Kidney (tissue), 22 donors: ENCODE measurements at places on chromosomes 11 and 22. TPM values are rescaled to one million over a fixed set of nuclear protein-coding genes. Genes with fewer than 3 reads are reported as not detected.

- H3K4me3 ChIP-seq, result no peak overlapping the region
- peaks cover 16% of the 10 kb centered on the region for H3K4me1 ChIP-seq
- H3K27ac ChIP-seq, result peak overlapping the region; percentile 63
- no peaks in the 10 kb centered on the region for H3K27me3 ChIP-seq
Measured at GRCh38 chr11:86978756-86979608, 23.8 kb upstream of the FZD4 start.

DNA sequence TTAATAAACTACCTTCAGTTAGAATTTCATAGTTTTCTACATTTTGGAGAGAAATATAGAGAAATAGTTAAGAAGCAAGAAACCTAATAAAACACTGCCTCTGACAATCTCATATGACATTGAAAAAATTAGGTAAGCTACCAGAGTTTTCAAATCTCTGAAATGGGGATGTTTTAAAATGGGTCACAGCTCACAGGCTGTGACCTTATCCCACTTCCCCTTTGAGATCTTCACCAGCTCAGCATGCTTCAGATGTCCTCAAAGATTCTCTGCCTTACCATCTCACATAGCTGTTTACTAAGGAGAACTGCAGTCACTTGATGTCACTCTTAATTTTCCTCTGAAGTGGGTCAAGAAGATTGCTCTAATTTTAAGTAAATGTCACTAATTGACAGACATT, 717.8 kb downstream of the JRKL start:
- H3K27ac ChIP-seq, result no peak overlapping the region
- no peaks in the 10 kb centered on the region for H3K27me3 ChIP-seq
- no peaks in the 10 kb centered on the region for H3K36me3 ChIP-seq
- H3K4me1 ChIP-seq, result no peaks in the 10 kb centered on the region
- H3K4me3 ChIP-seq, result no peak overlapping the region

- no peak overlapping the region for H3K27ac ChIP-seq
- H3K4me1 ChIP-seq, result no peaks in the 10 kb centered on the region
- H3K36me3 ChIP-seq, result peaks cover 9% of the 10 kb centered on the region
- no peak for DNase-seq
- no peak overlapping the region for H3K4me3 ChIP-seq
Measured at GRCh38 chr11:86274999-86275398, 27.0 kb upstream of the HIKESHI start.

DNA sequence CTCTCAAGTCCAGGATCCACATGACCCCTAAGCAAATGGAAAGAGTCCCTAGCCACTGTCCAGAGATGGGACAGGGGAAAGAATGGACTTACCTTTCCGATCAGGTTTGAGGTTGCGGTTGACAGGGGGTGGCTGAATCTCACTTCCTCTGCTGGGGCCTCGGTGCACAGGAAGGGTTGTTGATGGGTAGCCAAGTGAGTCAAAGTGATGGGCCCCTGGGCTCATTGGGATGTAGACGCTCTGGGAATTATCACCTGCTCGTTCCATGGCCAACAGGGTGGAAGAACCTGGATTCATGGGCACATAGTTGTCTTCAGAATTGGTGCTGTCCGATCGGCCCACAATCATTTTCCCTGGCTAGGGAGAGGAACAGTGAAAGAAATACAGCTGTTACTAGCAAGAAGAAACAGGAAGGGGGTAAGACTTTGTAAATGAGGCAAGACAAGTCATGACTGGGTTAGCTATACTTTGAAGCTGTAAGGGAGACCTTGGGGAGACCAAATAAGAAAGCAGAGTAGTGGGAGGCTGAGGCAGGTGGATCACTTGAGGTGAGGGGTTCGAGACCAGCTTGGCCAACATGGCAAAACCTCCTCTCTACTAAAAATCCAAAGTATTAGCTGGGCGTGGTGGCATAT, 34.7 kb downstream of the USP35 start:
- no peak overlapping the region for H3K4me3 ChIP-seq
- no peak for DNase-seq
- no peaks in the 10 kb centered on the region for H3K27me3 ChIP-seq
- H3K4me1 ChIP-seq, result no peaks in the 10 kb centered on the region
- peaks cover 27% of the 10 kb centered on the region for H3K36me3 ChIP-seq

DNA sequence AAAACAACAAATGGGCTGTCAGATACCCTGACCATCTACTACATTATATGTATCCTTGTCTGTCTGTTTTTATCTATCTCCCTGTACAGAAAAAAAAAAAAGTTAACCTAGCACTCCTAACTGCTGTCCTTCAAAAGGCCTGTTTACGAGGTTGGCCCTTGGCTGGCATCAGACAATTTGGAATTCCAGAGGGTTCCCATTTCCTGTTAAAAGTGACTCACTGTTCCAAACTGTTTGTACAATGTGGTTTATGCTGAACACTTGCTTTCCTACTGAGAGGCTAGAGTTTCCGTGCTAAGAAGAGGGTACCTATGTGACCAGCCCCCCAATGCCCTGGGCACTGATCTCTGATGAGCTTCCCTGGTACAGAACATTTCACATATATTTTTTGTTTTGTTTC, 65.9 kb upstream of the HMGXB4 start:
- no peaks in the 10 kb centered on the region for H3K4me1 ChIP-seq
- no peak for DNase-seq
- no peaks in the 10 kb centered on the region for H3K27me3 ChIP-seq
- H3K4me3 ChIP-seq, result no peak overlapping the region
- H3K36me3 ChIP-seq, result no peaks in the 10 kb centered on the region
- no peak overlapping the region for H3K27ac ChIP-seq

- DNase-seq, result no peak
- no peaks in the 10 kb centered on the region for H3K4me1 ChIP-seq
- H3K27me3 ChIP-seq, result no peaks in the 10 kb centered on the region
- H3K36me3 ChIP-seq, result no peaks in the 10 kb centered on the region
- no peak overlapping the region for H3K4me3 ChIP-seq
Measured at GRCh38 chr22:44536411-44536810, 38.4 kb upstream of the RTL6 start.

The HTR3A gene
- 1.1 TPM for total RNA-seq

GRCh38 chr11:43381802-43382201, 23.1 kb downstream of the TTC17 start:
- no peaks in the 10 kb centered on the region for H3K4me1 ChIP-seq
- H3K36me3 ChIP-seq, result peaks cover under 1% of the 10 kb centered on the region
- no peak overlapping the region for H3K4me3 ChIP-seq
- no peak overlapping the region for H3K27ac ChIP-seq
- no peaks in the 10 kb centered on the region for H3K27me3 ChIP-seq
- DNase-seq, result no peak

The NXPE4 gene
- 0.63 TPM for total RNA-seq

- no peak for DNase-seq
- H3K4me3 ChIP-seq, result no peak overlapping the region
- no peaks in the 10 kb centered on the region for H3K4me1 ChIP-seq
- no peaks in the 10 kb centered on the region for H3K27me3 ChIP-seq
Measured at GRCh38 chr11:76984743-76985142, 49.5 kb upstream of the B3GNT6 start.

The LIF gene
- 10.7 TPM for total RNA-seq

DNA sequence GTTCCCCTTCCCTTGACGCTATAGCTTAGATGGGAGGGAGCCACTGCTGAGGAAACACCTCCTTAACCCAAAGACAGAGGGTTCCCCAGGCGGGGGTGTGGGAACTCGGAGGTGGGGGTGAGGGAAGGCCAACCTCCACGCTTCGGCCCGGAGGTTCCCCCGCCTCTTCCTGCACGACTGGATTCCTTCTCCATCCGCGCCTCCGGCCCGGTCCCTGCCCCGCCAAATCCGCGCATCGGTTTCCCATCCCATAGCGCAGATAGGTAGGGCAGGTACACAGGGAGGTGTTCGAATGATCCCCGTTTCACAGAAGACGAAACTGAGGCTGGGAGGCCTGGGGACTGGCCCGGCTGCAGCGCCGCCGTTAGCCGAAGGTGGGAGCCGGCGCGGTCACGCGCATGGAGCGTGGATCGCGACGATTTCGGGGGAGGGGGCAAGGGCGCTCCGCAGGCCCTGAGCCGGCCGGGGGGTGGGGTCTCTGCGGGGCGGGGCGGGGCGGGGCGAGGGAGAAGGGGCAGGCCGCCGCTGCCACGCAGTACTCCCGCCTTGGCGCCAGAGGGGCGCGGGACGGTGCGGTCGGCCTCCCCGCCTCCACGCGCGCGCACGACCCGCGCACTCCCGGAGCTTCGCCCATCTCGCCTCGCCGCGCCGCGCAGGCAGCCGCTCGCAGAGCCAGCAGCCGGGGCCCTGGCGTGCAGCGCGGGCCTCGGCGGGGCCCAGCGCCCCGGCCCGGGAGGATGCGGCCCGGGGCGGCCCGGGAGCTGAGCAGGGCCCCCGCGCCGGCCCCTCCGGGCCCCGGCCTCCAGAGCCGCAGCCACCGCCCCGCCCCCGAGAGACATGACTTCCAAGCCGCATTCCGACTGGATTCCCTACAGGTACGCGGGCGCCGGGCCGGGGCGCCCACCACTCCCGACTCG, at the start of gene TUB:
Gene TUB, plus strand, starts transcription at position 538 of the 917 bp plus-strand sequence. Its CDS starts 300 bp downstream, at position 838.
- H3K27me3 ChIP-seq, result no peaks in the 10 kb centered on the region
- H3K4me1 ChIP-seq, result no peaks in the 10 kb centered on the region
- peak; percentile 52 for DNase-seq
- H3K4me3 ChIP-seq, result peak within 1 kb of the TSS; percentile 59

The FOLH1 gene
- 1.3 TPM for total RNA-seq

DNA sequence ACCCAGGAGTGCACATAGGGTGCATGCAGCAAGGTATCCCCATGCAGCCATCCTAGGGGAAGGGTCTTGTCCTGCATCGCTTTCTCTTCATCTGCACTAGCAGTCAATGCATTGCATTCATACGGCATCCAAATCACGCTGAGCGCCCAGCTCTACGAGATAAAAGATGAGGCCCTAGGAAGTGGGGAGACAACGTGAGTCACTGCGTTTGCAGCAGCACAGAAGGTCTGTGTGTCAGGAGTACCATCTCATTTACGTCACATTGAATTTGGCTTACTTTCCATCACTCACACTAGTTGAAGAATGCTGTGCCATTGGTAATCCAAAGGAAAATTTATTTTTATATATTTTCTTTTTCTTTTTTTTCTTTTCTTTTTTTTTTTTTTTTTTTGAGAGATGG, 2.5 kb upstream of the ST14 start:
- DNase-seq, result no peak
- H3K27me3 ChIP-seq, result peaks cover 5% of the 10 kb centered on the region
- no peak overlapping the region for H3K4me3 ChIP-seq
- peaks cover 12% of the 10 kb centered on the region for H3K4me1 ChIP-seq
- H3K27ac ChIP-seq, result no peak overlapping the region

GRCh38 chr22:43740587-43741270, 71.4 kb downstream of the EFCAB6 start:
- DNase-seq, result no peak
- H3K36me3 ChIP-seq, result no peaks in the 10 kb centered on the region
- H3K4me3 ChIP-seq, result no peak overlapping the region

DNA sequence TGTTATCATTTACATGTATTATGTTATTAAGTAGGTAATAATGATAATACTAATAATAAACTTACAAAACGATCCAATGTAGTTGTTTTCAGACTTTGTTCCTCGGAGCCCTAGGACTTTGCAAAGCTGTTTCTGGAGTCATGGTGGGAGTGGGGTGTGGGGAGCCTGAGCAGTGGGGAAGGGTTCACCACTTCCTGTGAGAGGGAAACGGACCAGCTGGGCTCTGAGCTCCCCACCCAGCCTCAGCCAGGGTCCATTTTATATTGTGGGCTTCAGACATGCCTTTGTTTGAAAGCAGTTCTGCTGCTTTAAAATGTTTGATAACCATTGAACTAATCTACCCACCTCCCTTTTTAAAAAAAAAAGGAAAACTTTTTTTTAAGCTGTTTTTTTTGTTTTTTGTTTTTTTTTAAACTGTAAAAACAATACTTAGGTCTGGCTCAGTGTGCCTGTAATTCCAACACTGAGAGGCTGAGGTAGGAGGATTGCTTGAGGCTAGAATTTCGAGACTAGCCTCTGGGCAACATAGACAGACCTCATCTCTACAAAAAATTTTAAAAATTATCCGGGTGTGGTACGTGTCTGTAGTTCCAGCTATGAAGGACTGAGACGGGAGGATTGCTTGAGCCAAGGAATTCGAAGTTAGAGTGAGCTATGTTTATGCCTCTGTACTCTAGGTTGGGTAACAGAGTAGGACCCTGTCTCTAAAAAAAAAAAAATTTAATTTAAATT, 7.0 kb downstream of the SERPING1 start:
- DNase-seq, result no peak
- peaks cover 11% of the 10 kb centered on the region for H3K36me3 ChIP-seq

DNA sequence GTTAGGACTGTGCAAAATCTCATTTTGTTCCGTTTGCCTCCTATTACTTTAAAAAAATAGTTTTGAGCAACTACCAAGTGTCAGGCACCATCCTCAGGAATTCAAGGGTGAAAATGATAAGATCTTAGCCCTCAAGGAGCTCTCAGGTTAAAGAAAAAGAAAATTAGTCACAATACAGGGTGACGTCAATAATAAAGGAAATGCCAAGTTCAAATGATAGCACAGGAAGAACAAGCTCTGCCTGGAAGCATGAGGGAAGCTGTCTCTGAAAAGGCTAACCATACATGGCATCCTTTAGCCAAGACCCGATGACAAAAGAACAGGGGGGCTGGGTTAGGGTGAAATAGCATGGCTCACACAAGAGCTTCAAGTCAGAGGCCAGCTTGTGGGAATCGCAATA, 11.1 kb upstream of the MPZL2 start:
- H3K4me1 ChIP-seq, result no peaks in the 10 kb centered on the region
- no peaks in the 10 kb centered on the region for H3K36me3 ChIP-seq

DNA sequence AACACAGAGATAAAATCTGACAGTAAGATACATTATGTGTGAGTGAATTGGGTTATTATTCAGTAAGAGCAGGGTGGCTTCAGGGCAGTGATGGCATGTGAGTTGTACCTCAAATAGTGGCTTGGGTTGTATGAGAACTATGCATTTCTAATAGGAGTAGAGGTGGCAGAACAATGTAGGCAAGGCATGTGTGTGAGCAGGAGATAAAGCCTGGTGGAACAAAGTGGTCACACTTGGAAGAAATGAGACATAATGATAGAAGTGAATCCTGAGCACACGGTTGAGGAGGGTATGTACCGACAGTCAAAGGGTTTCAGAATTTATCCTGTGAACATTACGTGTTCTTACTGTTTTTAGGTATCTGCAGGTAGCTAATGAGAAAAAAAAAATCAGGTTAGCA, 159.3 kb downstream of the CASP12 start:
- H3K36me3 ChIP-seq, result no peaks in the 10 kb centered on the region
- no peak overlapping the region for H3K27ac ChIP-seq
- H3K27me3 ChIP-seq, result no peaks in the 10 kb centered on the region
- DNase-seq, result no peak

DNA sequence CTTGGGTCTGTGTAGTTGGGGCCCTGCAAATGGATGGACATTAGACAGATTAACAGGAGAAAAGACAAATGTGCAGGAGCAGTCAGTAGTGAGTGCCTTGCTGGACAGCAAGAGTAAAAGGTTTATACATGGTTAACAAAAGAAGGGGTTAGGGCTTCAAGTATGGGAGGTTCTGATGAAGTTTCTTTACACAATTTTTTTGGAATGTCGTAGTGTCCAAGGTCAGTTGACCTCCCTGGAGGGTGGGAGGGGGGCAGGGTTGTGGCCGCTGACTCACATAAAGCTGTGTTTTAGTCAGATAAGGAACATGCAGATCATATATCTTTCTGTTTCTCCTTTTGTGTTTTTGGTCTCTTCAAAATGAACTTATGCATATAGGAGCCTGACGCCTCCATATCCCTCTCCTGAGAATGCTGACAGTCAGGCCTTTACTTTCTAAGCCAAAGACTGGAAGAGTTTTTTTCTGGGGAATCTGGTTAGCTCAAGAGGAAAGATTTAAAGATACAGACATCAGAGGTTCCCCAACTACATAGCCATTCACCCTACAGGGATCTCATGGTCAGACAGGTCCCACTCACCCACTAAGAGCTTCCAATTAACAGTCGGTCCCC, 134.3 kb downstream of the NECTIN1 start:
- no peak for DNase-seq
- no peaks in the 10 kb centered on the region for H3K36me3 ChIP-seq
- no peaks in the 10 kb centered on the region for H3K4me1 ChIP-seq
- no peaks in the 10 kb centered on the region for H3K27me3 ChIP-seq
- H3K4me3 ChIP-seq, result no peak overlapping the region

The SLC22A8 gene
- 0.41 TPM for total RNA-seq
